CD8-positive, alpha-beta memory T cell (primary cell): ENCODE measurements at places on chromosomes 3 and 15. TPM values are rescaled to one million over a fixed set of nuclear protein-coding genes. Genes with fewer than 3 reads are reported as not detected.

IL12A gene
- 0.79 TPM for polyA plus RNA-seq

CHDH gene
- not detected for polyA plus RNA-seq

GOLGA6D gene
- polyA plus RNA-seq = not detected

CPNE9 gene
- polyA plus RNA-seq = not detected

HESX1 gene
- not detected for polyA plus RNA-seq

SEMA6D gene
- polyA plus RNA-seq = not detected

TGM5 gene
- not detected for polyA plus RNA-seq

TLE3 gene
- 19.4 TPM for polyA plus RNA-seq

ANKUB1 gene
- polyA plus RNA-seq = not detected

GOLGA6L10 gene
- polyA plus RNA-seq = 0.16 TPM

HIGD2B gene
- polyA plus RNA-seq = not detected

TRH gene
- not detected for polyA plus RNA-seq

C2CD4A gene
- polyA plus RNA-seq = not detected

NEK10 gene
- 0.07 TPM for polyA plus RNA-seq

HTR3E gene
- not detected for polyA plus RNA-seq

KLHL40 gene
- polyA plus RNA-seq = not detected

DUOXA1 gene
- 0.29 TPM for polyA plus RNA-seq

TGM4 gene
- 0.43 TPM for polyA plus RNA-seq

ARGFX gene
- not detected for polyA plus RNA-seq

PIGX gene
- 38.7 TPM for polyA plus RNA-seq

LRTM1 gene
- polyA plus RNA-seq = not detected

PROS1 gene
- not detected for polyA plus RNA-seq

LDHAL6B gene
- polyA plus RNA-seq = not detected

DENND4A gene
- 21.5 TPM for polyA plus RNA-seq

HRG gene
- not detected for polyA plus RNA-seq

KCNAB1 gene
- 0.32 TPM for polyA plus RNA-seq

DTX3L gene
- polyA plus RNA-seq = 31.2 TPM

GHSR gene
- polyA plus RNA-seq = not detected

CCR3 gene
- polyA plus RNA-seq = 0.22 TPM

MST1R gene
- polyA plus RNA-seq = not detected
